ENCODE measurements at places on chromosomes 7 and 10.

- no peak for DNase-seq
Measured at GRCh38 chr7:71766016-71766415, 634.1 kb downstream of the GALNT17 start.

GRCh38 chr7:32586291-32587221 is 91.3 kb downstream of the AVL9 start:
- DNase-seq = no peak

DNA sequence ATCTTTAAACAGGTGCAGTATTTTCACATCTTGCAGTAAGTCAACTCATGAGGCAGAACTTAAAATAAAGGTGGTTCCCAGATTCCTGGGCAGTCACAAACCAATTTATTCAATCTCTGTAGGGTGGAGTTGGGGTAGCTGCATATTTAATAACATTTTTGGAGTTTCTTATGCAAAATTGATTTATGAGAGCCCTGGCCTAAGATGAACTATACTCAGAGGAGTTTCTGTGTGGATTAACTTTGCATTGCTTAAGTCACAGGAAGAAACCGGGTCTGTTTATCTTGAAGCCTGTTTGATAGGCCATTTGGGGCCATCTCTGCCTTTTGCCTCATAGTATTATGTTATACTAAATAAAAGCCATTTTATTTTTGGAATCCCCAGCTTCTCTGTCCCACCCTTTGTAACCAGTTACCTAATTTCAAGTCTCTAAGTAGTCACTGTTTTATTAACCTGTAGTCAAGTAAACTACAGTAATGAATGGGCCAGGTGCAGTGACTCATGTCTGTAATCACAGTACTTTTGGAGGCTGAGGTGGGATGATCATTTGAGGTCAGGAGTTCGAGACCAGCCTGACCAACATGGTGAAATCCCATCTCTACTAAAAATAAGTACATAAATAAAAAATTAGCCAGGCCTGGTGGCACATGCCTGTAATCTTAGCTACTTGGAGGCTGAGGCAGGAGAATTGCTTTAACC is 104.4 kb upstream of the FAM3C start:
- no peak for DNase-seq

DNA sequence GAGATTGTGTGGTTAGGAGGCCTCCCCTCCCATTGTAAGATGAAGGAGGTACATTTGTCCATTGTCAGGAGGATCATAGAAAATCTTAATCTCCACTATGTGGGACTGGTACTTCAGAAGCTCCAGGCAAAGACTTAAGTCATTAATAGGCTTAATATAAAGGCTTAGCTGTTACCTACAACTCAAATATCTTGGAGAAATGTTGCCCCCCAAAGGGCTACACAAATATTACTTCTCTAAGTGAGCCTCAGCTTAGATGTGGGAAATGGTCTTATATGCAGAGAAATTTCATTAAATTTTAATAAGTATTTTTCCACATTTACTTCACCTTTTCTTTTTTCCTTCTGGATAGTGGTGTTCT is 27.2 kb downstream of the TAS2R41 start:
- no peak for DNase-seq
